Stimulated activated CD4-positive, alpha-beta T cell treated with anti-CD3 and anti-CD28 coated beads, Interleukin-12 subunit alpha, Interleukin-12 subunit beta, amount 100 ng/mL, for 24 hours (primary cell): ENCODE measurements at places on chromosomes 11 and 22.

- DNase-seq = no peak
These were observed 679 bp downstream of the SPCS2 start for GRCh38 chr11:74949753-74950137.

DNA sequence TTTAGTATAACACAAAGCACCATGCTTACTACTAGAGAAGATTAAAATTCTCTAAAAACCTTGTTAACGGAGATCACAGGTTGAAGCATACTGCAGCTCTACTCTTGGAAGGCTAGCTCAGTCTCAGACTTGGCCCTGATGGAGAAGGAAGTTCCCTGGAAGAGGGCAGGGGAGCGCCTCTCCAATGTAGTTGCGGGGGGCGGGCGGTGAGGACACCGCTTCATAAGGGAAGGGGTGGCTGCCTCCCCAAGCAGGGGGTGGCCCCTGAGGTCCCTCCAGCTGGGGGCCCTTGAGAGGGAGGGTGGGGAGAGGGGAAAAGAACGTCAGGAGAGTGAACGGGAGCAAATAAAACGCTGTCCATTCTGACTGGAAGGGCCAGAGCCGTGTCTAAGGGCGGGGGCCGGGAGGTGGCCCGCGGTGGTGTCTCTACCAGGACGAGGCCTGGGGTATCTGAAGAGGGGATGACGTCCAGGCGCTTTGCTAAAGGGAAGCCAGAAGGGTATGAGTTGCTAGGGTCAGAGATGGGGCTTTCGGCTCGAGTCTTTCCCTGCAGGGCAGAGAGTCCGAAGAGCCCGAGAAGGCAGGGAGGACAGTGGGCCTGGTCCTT lies 553 bp upstream of the USP47 start:
- DNase-seq = no peak

DNA sequence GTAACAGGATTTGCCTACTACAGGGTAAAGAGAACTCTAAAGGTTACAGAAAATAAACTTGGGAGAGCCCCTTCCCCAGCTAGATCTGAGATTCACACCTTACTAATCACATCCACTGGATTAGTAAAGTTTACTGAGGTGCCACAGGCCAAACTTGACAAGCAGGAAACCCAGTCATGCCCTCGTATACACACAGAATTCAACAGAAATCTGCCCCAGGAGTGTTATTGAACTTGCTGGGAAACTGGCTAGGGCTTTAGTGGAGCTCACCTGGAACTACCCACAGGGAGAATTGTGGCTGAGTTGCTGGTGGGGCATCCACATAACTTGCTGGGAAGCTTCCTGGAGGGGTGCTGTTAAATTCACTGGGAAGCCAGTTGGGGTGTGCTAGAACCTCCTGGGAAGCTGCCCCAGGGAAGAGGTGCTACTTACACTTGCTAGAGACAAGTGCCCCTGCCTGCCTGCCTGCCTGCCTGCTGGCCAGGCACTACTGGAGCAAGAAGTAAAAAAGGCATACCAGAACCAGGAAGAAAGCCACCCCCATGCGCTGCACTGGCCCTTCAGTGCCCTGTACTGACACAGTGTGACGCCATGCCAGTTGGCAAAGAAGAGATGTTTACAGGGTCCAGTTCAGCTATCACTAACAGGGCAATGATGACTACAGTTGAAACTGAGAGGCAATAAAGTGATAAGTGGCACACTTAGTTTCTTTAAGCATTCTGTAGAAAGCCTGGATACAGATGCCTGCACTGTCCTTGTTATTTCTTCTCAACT lies 106.5 kb downstream of the ALX4 start:
- DNase-seq = no peak

DNA sequence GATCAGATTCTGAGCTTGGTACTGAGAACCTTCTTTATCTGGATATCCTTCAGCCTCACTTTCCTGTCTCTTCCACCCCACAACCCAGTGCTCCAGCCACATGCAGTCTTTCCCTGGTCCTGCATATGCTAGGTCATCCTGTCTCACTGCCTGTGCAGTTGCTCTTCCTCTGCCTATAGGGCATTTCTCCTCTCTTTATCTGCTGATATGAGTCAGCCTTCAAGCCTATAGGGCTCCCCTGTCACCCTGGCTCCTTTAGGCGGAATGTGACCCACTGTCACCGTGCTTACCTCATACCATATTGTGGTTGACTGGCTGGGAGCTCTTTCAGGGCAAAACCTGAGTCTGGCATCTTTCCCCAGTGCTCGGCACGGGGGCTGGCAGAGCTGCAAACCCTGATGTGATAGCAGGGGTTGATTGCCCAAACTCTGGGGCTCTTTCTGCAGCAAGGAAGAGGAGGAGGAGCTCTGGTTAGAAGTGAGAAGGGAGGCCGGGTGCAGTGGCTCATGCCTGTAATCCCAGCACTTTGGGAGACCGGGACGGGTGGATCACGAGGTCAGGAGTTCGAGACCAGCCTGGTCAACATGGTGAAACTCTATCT lies 26.3 kb downstream of the MEI1 start:
- no peak for DNase-seq

- DNase-seq = no peak
These were observed 15.3 kb upstream of the OR10V1 start for GRCh38 chr11:59728913-59729312.
